NCI-H1694 (cell line): ENCODE measurements at places on chromosomes 5 and 9.

- DNase-seq: no peak
Measured at GRCh38 chr5:36613771-36614656, 7.6 kb downstream of the SLC1A3 start.

DNA sequence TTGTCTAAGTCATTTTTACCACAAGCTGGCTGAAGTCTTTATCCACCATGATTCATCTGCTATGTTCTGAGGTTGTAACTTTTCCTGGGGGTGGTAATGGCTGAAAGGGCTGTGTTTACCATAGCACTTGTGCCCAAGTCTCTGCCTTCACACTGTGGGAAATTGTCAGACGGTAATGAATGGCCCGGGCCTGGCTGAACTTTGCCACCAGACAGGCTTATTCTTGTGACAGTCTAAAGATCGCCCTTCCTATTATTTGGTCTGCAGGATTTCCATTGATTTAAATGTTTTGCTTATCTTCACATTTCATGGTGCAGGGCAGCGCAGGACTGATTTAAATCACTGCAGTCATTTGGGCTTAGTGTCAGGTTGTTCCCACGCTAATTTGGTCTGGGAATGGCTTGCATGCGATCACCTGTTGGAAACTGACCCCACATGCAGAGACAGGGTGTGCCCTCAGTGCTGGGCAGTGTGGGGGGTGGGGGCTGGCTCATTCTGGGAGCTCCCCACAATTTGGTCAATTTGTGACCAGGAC is 109.3 kb upstream of the ICE1 start:
- DNase-seq: no peak

GRCh38 chr5:40045429-40045828 is 620.6 kb upstream of the DAB2 start:
- no peak for DNase-seq

- DNase-seq: no peak
Measured at GRCh38 chr5:103035701-103036100, 84.2 kb downstream of the GIN1 start.

GRCh38 chr5:148734518-148734917 is 80.2 kb upstream of the HTR4 start:
- DNase-seq: no peak
